NCI-H1436 treated with DMSO at 0.1 percent for 48 hours (cell line): ENCODE measurements at places on chromosomes 12 and 14.

GRCh38 chr12:18696971-18697602 is 40.7 kb downstream of the PLCZ1 start:
- DNase-seq = no peak

- DNase-seq = no peak
Observed at GRCh38 chr12:28313631-28314030, 123.4 kb downstream of the CCDC91 start.

- DNase-seq = no peak
Observed at GRCh38 chr14:80924365-80925103, 17.0 kb downstream of the CEP128 start.

- DNase-seq = no peak
Observed at GRCh38 chr12:58067610-58068387, 126.4 kb downstream of the ATP23 start.

DNA sequence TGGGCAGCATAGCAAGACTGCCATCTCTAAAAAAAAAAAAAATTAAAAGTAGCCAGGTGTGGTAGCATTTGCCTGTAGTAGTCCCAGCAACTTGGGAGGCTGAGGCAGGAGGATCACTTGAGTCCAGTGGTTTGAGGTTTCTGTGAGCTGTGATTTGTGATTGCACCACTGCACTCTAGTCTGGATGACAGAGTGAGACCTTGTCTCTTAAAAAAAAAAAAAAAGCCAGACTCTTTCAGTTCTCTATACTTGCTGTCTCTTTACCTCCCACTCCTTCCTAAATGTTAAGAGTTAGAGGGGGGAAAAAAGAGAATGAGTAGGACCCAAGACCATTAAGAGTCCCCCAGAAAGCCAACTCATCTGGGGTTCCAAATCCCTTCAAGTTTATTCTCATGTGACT is 17.8 kb downstream of the EIF2S1 start:
- DNase-seq = no peak
